ENCODE measurements at places on chromosomes 1 and 21. TPM values are rescaled to one million over a fixed set of nuclear protein-coding genes. Genes with fewer than 3 reads are reported as not detected.
A peak's percentile ranks its signal among the peaks of the same experiment; 100 is the strongest.

MTF2 gene
- total RNA-seq, result 16.7 TPM

OR2T29 gene
- not detected for total RNA-seq

- no peaks in the 10 kb centered on the region for H3K36me3 ChIP-seq
- no peaks in the 10 kb centered on the region for H3K4me1 ChIP-seq
- no peak overlapping the region for H3K4me3 ChIP-seq
- DNase-seq, result no peak
- H3K27me3 ChIP-seq, result no peaks in the 10 kb centered on the region
These were observed 140.7 kb upstream of the SPAG17 start for GRCh38 chr1:118325550-118326225.

DNA sequence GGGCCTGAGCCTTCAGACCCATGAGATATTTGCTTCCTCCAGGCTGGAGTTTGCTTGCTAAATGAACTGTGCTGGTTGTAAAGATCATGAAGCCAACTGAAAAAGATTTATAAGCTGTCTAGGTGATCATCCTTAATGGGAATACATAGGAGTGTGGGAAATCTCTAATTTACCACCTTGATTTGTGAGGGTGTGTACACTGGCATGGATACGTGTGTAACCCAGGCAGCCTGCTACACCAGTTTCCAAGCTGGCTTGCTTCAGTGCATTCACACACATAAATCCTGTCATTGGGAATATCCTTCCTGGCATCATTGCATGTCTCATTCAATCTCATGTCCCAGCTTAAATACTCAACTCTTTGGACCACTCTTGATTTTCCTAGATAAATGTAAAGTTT lies 57.6 kb upstream of the GNG12 start:
- DNase-seq, result no peak
- no peaks in the 10 kb centered on the region for H3K36me3 ChIP-seq
- H3K27me3 ChIP-seq, result no peaks in the 10 kb centered on the region
- H3K4me3 ChIP-seq, result no peak overlapping the region
- no peak overlapping the region for H3K27ac ChIP-seq

DNA sequence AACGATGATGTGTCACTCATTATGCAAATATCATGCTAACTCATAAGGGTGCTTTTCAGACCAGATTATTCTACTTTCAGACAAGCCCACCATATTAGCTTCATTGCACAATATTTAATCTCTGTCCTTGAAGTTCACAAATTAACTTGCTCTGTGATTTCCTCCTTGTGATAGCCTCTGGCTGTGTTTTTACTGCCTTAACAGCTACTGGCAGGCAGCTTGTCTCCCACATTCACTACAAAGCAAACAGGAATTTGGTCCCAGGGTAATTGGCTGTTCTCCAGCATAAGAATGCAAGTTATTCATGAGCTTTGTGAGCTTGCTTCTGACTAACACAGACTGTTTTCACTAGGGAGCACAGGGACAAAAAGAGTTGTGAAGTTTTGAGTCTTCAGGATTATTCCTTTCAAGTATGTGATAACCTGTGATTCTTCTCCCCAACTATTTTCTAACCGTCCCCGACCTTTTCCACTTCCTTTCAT lies 87.9 kb upstream of the HMCN1 start:
- H3K4me1 ChIP-seq, result peaks cover 34% of the 10 kb centered on the region
- H3K4me3 ChIP-seq, result no peak overlapping the region
- H3K36me3 ChIP-seq, result no peaks in the 10 kb centered on the region
- H3K27me3 ChIP-seq, result no peaks in the 10 kb centered on the region
- H3K27ac ChIP-seq, result peak overlapping the region; percentile 48

DNA sequence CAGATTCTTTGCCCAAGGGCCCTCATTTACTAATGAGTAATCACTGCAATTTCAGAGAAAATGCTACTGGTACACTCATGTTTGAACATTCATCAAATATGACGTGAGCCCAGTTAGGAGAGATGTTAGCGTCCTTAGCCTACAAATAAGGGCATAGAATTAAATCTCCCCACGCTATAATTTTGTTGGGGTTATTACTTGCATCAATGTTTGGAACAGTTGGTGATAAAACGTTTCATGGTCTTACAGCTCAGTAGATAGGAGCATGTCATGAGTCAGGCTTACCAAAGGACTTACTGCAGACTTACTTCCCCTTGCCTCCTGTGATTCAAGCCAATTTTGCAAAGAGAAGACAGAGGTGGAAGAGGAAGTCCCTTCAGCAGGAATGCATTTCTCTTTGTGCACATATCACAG lies 304.0 kb downstream of the KIF26B start:
- no peak for DNase-seq
- H3K27ac ChIP-seq, result no peak overlapping the region
- H3K4me1 ChIP-seq, result no peaks in the 10 kb centered on the region
- no peak overlapping the region for H3K4me3 ChIP-seq
- H3K27me3 ChIP-seq, result no peaks in the 10 kb centered on the region
- no peaks in the 10 kb centered on the region for H3K36me3 ChIP-seq

DNA sequence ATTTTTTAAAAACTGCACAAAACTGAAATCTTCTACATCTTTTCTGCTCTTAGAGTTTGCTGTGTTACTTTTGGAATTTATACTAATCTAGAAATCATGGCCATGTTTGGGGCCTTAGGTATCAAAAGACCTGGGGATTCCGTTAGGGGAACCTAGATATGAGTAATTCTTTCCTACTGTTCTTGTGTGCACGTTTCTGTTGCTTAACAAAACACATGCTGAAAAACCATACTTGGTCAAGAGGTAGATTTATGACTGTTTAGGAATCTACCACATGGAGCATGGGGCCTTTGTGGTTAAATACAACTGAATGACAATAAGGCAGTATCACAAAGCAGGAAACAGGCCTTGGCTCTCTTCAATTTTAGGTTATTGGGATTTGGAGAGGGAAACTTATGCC lies 291.9 kb upstream of the USP25 start:
- DNase-seq, result no peak
- peaks cover 16% of the 10 kb centered on the region for H3K4me1 ChIP-seq
- H3K27ac ChIP-seq, result no peak overlapping the region

GRCh38 chr1:204736836-204737235 lies 51.3 kb upstream of the LRRN2 start:
- H3K4me3 ChIP-seq, result no peak overlapping the region
- no peaks in the 10 kb centered on the region for H3K27me3 ChIP-seq
- no peak overlapping the region for H3K27ac ChIP-seq
- no peak for DNase-seq
- H3K4me1 ChIP-seq, result no peaks in the 10 kb centered on the region

SLC44A3 gene
- 6.6 TPM for total RNA-seq

DNA sequence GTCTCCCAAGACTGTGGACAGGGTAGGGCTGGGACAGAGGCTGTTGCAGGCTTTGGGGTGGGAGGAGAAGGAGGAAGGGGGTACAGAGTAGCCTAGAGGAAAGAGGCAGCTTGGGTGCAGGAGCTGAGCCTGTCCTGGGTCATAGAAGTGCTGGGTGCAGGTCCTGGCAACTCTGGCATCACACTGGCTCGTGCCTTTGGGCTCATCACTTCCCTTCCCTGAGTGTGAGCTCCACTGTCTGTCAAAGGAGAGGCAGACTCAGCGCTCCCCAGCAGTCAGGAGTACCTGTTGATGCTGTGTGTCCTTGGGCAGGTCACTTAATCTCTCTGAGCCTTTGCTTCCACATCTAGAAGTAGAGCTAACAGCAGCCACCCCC lies 157.1 kb downstream of the PTPRU start:
- no peaks in the 10 kb centered on the region for H3K4me1 ChIP-seq
- H3K36me3 ChIP-seq, result no peaks in the 10 kb centered on the region
- H3K27ac ChIP-seq, result no peak overlapping the region
- H3K27me3 ChIP-seq, result no peaks in the 10 kb centered on the region
- H3K4me3 ChIP-seq, result no peak overlapping the region

DNA sequence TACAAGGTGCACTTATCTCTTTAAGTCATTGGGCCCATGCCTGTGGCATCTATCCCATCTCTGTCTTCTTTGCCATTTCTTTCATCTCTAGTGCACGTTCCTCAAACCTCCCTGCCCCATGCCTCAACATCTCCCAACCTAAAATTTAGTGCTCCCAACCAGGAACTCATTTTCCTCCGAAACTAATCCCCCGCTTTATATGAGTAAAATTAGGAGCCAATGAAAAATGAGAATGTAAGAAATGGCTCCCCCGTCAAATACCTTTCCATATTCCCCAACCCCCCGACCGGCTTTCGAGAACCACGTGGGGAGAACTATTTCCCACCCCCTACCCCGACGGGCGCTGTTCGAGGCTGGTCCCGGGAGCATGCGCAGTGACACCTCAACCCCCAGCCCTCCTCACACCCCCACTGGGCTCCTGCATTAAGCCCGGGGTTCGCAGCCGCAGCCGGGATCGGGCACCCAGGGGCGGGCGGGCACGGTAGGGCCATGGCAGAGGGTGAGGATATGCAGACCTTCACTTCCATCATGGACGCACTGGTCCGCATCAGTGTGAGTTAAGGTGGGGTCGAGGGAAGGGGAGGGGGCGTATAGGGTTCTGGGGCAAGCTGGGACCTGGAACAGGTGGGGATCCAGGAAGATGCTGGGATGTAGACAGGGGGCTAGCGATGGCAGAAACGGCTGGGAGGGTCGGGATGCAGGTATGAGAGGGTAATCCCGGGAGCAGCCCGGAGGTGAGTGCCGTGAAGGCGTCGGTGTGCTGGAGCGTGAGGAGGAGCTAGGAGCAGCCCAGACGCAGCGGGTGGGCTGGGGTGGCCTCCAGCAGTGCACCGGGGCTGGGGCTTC lies at the start of gene TRIM46:
Gene TRIM46, plus strand, starts transcription at position 372 of the 846 bp plus-strand sequence. Its CDS starts 118 bp downstream, at position 490.
- H3K27me3 ChIP-seq, result no peaks in the 10 kb centered on the region
- H3K4me3 ChIP-seq, result peak within 1 kb of the TSS; percentile 90
- peaks cover 12% of the 10 kb centered on the region for H3K36me3 ChIP-seq
- peak; percentile 85 for DNase-seq
- H3K4me1 ChIP-seq, result peaks cover 38% of the 10 kb centered on the region

SAMD13 gene
- not detected for total RNA-seq

DNA sequence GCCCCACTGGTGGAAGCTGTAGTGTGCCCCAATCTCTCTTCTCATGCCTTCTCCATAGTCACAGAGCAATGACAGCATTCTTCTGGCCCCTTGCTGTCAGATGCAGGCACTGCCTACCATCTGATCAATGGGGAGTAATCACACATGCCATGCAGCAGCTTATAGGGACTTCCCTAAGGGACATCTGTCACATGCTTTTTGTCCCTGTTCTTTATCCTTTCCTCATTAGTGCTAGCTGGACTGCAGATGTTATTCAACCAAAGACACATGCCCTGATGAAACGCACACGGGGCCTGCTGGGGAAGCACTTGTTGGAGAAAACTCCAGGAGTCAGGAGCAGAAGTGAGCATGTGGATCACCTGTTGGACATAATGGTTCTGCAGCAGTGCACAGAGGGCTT lies 108.7 kb downstream of the KCNJ15 start:
- H3K4me3 ChIP-seq, result no peak overlapping the region
- no peaks in the 10 kb centered on the region for H3K27me3 ChIP-seq
- no peak overlapping the region for H3K27ac ChIP-seq
- H3K36me3 ChIP-seq, result no peaks in the 10 kb centered on the region
- DNase-seq, result no peak

DNA sequence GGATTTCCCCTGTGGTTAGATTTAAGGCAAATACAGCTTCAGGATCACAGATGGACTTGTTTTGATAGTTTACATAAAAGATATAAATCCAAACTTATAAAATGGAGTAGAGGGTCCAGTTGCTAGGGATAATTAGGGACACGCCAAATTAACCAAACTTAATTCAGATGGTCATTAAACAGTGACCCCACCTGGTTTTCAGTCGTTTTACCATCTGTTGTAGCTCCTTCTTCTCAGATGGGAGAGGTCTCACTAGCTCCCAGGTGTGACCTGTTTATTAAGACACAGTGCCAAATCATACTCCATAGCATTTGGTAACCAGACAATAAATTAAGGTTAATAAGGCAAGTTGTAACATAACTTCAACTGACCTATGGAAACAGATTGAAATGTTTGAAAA lies 8.1 kb upstream of the GADD45A start:
- peaks cover 11% of the 10 kb centered on the region for H3K4me1 ChIP-seq
- no peak overlapping the region for H3K4me3 ChIP-seq
- H3K27me3 ChIP-seq, result no peaks in the 10 kb centered on the region

DNA sequence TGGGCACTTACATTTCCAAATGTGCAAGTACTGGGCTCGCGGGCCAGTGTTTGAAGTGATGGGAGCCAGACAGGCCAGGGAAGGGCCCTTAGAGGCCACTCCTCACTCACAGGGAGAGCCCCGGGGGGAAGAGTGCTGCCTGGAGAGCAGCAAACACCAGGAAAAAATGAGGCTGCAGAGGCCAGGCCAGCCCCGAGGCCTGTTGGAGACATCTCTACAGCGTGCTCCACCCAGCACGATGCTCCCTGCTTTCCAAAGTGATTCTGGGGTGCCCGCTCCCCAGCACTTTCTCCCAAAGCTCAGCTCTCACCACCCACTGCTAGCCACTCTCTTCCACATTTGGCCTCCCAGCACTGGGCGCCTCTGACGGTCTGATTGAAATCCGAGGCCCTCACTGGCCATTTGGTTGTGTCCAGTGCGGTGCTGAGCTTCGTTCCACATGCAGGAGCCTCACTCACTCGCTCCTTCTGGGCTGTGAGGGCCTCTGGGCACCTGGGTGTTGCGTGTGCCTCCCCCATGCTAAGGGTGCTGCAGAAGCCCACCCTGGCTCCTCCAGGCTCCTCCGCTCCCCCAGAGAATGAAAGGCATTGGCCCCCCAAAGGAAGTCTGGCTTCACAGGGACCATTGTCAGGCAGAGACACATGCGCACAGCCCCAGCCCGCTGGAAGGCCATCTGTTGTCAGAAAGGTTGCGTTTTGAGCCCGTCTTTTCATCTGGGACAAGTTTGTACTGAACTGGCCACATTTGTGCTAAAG lies 385.4 kb upstream of the VAMP3 start:
- H3K36me3 ChIP-seq, result no peaks in the 10 kb centered on the region
- H3K27ac ChIP-seq, result no peak overlapping the region
- H3K27me3 ChIP-seq, result no peaks in the 10 kb centered on the region
- H3K4me1 ChIP-seq, result peaks cover 24% of the 10 kb centered on the region
- DNase-seq, result peak; percentile 85

MARK1 gene
- 13.0 TPM for total RNA-seq

Measured in vagina (tissue), 2 donors.